ENCODE measurements at places on chromosomes 2 and 18.

DNA sequence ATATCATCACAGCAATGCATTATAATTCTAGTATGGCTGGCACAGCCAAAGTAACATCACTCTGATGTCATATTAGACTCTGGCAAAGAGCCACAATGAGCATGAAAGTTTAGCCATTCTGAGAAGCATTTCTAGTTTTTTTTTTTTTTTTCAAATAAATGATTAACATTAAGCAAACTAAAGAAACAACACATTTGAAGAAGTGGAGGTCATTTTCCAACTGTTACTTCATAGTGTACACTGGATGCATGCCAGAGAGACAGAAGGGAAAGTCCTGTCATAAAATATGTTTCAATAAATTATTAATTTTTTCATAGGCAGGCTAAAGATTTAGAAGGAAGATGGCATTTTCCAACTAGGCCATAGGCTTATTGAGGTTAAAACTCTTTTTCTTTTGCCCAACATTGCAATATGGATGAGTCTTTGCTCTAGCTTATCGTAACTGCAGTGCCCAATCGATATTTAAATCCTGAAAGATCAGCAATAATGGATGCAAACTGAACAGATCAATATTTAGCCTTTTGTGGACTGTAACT, 1630.4 kb upstream of the ACVR2A start:
- DNase-seq: no peak

GRCh38 chr2:513981-514706, 163.1 kb downstream of the TMEM18 start:
- no peak for DNase-seq

DNA sequence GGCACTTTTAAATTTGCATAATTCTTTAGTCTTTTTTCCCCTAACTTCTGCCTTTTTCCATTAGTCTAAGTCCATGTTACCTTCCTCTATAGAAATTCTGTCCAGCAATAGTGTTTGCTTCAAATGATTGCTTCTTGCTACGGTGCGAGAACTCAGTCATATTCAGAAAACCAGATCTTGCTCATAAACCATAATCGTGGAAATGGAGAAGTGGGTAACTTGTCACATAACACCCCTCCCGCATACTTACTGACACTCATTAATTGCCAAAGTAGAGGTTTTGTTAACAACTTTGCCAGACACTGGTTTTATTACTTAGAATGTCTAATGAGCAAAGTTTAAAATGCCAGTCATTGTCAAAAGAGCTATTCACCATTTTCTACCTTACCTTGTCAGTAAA, 94.3 kb upstream of the TWSG1 start:
- no peak for DNase-seq

GRCh38 chr2:35415282-35415681, 940.3 kb upstream of the CRIM1 start:
- DNase-seq: no peak

GRCh38 chr18:79740521-79741361, 57.0 kb upstream of the KCNG2 start:
- no peak for DNase-seq

DNA sequence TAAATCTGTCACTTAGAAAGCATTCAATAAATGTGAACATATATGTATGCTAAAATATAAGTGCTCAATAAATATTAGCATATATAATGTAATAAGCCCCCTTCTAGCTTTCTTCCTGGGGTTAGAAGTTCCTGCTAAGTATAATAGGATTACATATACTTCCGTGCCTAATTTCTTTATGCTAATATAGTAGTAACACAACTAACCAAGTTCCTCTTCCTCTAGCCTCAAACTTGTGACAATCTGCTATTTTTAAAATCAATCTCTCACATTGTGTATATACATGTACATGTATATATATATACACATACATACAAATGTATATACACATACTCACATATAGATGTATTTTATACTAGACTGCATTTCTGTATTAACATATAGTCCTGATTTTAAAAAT, 32.2 kb downstream of the TLK1 start:
- DNase-seq: no peak

DNA sequence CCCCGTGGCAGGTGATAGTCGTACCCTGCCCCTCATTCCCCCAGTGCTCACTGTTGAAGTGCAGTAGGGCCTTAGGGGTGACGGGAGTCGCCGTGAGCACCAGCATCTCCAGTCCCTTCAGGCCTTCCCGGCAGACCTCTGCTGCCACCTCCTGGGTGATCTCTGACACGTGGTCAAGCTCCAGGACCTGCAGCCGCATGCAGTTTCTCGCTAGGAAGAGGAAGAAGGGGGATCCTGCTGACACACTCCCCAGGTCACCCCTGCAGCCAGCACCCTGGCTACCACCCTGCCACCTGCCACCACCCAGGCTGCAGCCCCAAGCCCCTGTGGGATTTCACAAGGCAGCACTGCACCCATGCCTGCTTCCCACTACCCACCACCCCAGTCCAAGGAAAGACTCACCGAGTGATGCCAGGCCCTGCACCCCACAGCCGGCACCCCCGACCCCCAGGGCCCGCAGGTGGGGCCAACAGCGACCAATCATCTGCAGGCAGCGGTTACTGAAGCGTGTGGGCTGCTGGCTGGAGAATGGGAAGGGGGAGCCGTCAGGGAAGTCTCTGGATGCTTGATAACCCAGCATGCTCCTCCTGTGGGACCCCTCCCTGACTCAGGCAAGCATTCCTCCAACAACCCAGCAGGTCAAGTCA, 23.8 kb downstream of the FBXO41 start:
- DNase-seq: no peak
